Activated CD4-positive, alpha-beta T cell treated with anti-CD3 and anti-CD28 coated beads, Interleukin-2, amount 50 U/mL, for 48 hours (primary cell): ENCODE measurements at places on chromosomes 4 and X.

GRCh38 chr4:134687646-134688628, 486.3 kb upstream of the PABPC4L start:
- no peak for DNase-seq

GRCh38 chr4:176011529-176011928, 54.1 kb upstream of the WDR17 start:
- no peak for DNase-seq

- no peak for DNase-seq
These were observed 290.9 kb downstream of the KCTD8 start for GRCh38 chr4:44157611-44158277.

- no peak for DNase-seq
These were observed 196.3 kb downstream of the FBXW7 start for GRCh38 chr4:152339576-152339975.

- DNase-seq: no peak
These were observed 40.1 kb downstream of the ABLIM2 start for GRCh38 chr4:8118531-8118930.

DNA sequence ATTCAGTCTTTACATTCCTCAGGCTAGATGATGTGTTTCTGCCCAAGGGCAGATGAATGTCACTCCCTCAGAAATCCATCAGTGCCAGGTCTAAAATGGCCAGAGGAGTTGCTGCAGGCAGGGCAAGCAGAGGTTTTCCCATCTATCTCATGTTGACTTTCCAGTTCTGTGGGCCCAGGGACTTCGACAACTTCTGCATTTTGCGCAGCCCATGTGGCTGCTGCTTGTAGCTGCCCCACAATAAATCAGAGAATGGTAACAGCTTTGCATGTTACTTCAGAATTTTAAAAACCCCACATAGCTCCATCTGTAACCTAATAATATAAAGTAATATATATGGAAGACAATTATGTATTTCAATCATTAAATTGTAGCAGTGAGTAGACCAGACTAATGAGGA, 1367.7 kb upstream of the AGA start:
- DNase-seq: no peak

DNA sequence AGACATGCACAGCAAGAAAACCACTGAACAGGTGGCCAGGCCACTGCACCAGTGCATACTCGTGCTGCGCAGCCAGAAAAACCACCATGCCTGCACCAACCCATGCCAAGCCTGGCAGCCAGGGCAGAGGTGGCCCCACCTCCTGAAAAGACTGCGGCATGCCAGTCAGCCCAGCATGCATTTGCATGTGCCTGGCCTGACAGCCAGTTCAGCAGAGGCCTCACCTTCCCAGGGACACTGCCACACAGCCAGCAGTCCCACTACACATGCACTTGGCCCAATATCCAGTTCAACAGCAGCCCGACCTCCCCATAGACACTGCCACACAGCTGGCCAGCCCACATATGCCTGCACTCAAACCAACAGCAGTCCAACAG, 43.5 kb upstream of the DDX60 start:
- DNase-seq: no peak
